Naive B cell (primary cell): ENCODE measurements at places on chromosomes 5 and 9. TPM values are rescaled to one million over a fixed set of nuclear protein-coding genes. Genes with fewer than 3 reads are reported as not detected.
A peak's percentile ranks its signal among the peaks of the same experiment; 100 is the strongest.

BARHL1 gene
- not detected for polyA plus RNA-seq

SLCO4C1 gene
- 0.35 TPM for polyA plus RNA-seq

GRCh38 chr5:9054821-9055589, 490.9 kb downstream of the SEMA5A start:
- H3K4me1 ChIP-seq, result no peaks in the 10 kb centered on the region
- DNase-seq, result no peak
- H3K4me3 ChIP-seq, result no peak overlapping the region

GRCh38 chr5:171666815-171667214, 118.8 kb upstream of the SMIM23 start:
- H3K36me3 ChIP-seq, result no peaks in the 10 kb centered on the region
- H3K4me3 ChIP-seq, result no peak overlapping the region
- H3K4me1 ChIP-seq, result no peaks in the 10 kb centered on the region

- H3K36me3 ChIP-seq, result no peaks in the 10 kb centered on the region
- H3K27ac ChIP-seq, result no peak overlapping the region
- H3K4me3 ChIP-seq, result no peak overlapping the region
- H3K27me3 ChIP-seq, result peaks cover 7% of the 10 kb centered on the region
- H3K4me1 ChIP-seq, result no peaks in the 10 kb centered on the region
- DNase-seq, result no peak
These were observed 358.7 kb upstream of the KLF4 start for GRCh38 chr9:107847978-107848964.

DNA sequence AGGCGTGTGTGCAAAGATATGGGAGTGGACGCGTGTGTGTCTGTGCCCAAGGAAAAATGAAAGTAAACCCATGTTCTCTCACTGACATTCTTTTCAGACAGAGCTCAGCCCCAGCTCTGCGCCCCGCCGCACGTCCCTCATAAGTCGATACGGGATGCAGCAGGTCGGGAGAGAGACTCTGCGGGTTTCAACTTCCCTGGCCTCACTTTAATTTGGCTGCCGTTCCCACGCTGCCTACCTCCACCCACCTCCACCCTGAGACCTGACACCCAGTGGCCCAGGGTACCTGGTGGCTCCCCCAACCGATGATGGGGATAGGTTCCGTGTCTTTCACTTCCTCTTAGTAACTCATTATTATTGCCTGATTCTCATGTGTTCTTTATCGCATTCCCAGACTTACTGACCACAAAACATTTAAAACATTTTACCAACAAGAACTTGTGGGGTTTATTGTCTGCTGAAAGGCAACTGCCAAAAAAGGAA, 19.4 kb downstream of the LHX2 start:
- no peak overlapping the region for H3K27ac ChIP-seq
- DNase-seq, result no peak
- H3K36me3 ChIP-seq, result peaks cover 8% of the 10 kb centered on the region

- DNase-seq, result no peak
- peaks cover 22% of the 10 kb centered on the region for H3K4me1 ChIP-seq
- H3K27me3 ChIP-seq, result no peaks in the 10 kb centered on the region
- no peaks in the 10 kb centered on the region for H3K36me3 ChIP-seq
- H3K27ac ChIP-seq, result peak overlapping the region; percentile 66
- H3K4me3 ChIP-seq, result no peak overlapping the region
These were observed 4.6 kb upstream of the ZNF608 start for GRCh38 chr5:124751031-124751430.
